ENCODE measurements at places on chromosomes 6 and 20.

DNA sequence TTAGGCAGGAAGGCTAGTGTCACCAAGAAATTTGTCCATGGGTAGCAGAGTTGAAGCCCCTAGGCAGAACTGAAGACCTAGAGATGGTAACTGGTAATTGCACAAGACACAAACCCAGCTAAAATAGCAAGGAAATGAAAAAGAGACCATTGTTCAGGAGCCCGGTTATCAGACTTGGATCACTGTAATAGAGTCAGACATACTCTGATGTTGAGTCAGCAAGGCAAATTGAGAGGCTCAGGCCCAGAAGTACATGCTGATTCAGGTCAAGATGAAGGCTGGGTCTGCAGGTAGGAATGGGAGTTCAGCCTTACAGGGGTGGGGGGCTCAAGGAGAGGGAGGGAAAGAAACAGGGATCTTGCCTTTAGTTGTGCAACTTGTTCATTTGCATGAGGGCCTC lies 6.5 kb upstream of the TMEM242 start:
- DNase-seq: no peak

DNA sequence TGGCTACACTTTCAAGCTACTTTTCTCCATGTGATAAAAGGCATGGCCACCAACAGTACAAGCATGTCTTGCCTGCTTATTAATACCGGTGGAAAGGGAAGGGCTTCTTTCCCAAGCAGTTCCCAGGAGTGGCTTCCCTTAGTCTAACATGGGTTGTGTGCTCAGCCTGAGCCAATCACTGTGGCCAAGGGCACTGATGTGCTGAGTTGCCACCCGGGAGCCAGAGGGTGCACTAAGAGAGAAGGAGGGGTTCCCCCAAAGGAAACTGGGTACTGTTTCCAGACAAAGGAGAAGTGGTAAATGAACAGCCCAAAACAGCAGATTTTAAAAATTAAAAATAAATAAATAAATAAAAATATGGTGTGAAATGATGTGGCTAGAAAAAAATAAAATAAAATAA lies 68.5 kb downstream of the BANF2 start:
- no peak for DNase-seq

DNA sequence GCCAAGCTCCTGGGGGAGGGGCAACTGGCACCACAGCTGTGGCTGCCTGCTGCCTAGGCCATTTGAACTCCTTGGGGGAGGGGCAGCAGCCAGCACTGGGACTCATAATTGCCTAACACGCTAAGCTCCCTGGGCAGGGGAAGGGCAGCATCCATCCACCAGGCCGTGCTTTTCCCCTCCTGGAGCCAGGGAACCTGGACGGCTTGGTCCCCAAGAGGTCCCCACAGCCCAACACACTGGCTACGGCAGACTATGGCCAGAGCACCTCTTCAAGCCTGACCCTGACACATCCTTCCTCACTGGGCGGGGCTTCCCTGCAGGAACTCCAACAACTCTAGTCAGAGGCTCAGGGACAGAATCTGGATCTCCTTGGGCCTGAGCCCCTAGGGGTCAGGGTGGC lies 269.4 kb downstream of the RNF144B start:
- no peak for DNase-seq

DNA sequence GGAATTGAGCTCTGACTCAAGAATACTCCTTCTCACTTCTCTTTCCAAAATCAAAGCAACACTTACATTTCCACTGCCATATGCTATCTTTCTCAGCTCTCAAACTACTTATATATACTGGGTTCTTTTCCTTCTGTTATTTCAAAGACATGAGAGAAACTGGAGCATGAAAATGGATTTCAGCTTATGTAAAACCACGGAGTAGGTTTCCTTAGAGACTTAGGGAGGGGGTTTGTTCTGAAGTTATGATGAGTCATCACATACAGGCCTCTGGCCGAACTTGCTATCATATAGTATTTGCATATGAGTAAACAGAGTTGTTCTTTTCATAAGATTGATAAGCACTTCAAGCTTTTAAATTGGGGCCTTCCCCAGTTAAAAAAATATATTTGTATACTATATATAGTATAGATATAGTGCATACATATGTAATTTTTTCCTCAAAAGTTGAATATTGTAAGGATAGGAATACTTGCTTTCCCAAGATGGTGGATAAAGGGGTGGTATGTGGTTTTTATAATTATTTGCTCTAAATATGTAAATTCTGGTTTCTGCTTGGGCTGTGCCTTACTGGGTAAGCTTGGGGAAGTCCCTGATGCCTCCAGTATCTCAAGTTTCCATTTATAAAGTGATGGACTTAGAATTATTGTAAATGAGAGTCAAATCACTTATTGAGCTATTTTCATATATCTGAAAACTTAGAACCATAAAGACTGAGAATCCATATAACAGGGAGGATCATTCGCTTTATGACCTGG lies 273.9 kb downstream of the RFPL4B start:
- DNase-seq: no peak

DNA sequence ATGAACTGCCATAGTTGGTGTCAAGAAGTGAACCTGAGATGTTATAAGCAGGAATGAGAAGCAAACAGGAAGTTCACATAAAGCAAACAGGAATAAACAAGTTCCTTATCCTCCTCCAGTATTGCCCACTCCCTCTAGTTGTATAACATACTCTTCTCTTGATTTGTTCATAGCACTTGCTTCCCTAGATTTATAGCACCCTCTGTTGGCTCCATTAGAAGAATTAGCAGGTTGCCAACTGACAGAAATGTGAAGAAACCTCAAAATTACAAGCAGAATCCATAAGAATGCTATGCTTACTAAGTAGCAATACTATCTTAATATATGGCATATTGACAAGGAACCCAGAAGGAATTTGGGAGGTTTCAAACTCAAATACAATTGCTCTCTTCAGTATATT lies 195.4 kb downstream of the TBX18 start:
- no peak for DNase-seq

- DNase-seq: no peak
Measured at GRCh38 chr6:87697581-87698546, 4.2 kb downstream of the AKIRIN2 start.

DNA sequence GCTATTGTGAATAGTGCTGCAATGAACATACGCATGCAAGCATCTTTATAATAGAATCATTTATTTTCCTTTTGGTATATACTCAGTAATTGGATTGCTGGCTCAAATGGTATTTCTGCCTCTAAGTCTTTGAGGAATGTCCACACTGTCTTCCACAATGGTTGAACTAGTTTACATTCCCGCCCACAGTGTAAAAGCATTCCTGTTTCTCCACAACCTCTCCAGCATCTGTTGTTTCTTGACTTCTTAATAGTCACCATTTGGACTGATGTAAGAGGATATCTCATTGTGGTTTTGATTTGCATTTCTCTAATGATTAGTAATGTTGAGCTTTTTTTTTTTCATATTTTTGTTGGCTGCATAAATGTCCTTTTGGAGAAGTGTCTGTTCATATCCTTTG lies 208.7 kb downstream of the PHF3 start:
- no peak for DNase-seq

- DNase-seq: no peak
Measured at GRCh38 chr20:56542489-56543030, 9.5 kb downstream of the FAM209B start.

GRCh38 chr6:32154514-32155161 lies 697 bp downstream of the PPT2 start:
- peak; percentile 85 for DNase-seq

- DNase-seq: no peak
Measured at GRCh38 chr6:46909371-46909770, 12.4 kb downstream of the ADGRF5 start.

DNA sequence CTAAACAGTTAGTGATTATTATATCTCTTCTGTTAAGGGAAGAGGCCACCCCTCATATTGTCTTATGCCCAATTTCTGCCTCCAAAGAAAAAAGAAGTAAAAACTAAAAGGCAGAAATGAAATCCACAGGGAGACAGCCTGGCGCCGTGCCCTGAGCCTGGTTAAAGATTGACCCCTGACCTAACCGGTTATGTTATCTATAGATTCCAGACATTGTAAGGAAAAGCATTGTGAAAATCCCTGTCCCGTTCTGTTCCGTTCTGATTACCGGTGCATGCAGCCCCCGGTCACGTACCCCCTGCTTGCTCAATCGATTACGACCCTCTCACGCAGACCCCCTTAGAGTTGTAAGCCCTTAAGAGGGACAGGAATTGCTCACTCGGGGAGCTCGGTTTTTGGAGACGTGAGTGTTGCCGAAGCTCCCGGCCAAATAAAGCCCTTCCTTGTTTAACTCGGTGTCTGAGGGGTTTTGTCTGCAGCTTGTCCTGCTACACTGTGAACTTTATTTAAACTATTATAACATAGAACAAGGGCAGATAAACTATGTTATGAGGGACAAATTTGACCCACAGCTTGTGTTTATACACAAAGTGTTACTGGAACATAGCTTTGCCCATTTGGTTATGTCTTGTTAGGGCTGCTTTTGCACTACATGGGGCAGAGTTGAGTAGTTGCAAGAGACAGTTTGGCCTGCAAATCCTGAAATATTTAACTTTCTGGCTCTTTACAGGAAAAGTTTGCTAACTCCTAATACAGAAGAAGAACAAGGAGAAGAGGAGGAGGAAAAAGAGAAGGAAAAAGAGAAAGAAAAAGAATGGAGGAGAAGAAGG lies 49.6 kb downstream of the CD24 start:
- no peak for DNase-seq

GRCh38 chr6:36039112-36039511 lies 11.5 kb downstream of the MAPK14 start:
- DNase-seq: no peak

GRCh38 chr6:6656287-6656686 lies 67.8 kb downstream of the LY86 start:
- DNase-seq: no peak

Measured in D341Med (cell line).